ENCODE measurements at places on chromosomes 3 and 15.

- H3K27me3 ChIP-seq, result no peaks in the 10 kb centered on the region
- no peaks in the 10 kb centered on the region for H3K4me1 ChIP-seq
- H3K27ac ChIP-seq, result no peak overlapping the region
- H3K4me3 ChIP-seq, result no peak overlapping the region
These were observed 215.3 kb upstream of the ROBO1 start for GRCh38 chr3:79983118-79983517.

- no peak for DNase-seq
- no peaks in the 10 kb centered on the region for H3K4me1 ChIP-seq
- H3K27ac ChIP-seq, result no peak overlapping the region
- H3K27me3 ChIP-seq, result no peaks in the 10 kb centered on the region
- H3K4me3 ChIP-seq, result no peak overlapping the region
These were observed 9.1 kb downstream of the THRB start for GRCh38 chr3:24485511-24485910.

DNA sequence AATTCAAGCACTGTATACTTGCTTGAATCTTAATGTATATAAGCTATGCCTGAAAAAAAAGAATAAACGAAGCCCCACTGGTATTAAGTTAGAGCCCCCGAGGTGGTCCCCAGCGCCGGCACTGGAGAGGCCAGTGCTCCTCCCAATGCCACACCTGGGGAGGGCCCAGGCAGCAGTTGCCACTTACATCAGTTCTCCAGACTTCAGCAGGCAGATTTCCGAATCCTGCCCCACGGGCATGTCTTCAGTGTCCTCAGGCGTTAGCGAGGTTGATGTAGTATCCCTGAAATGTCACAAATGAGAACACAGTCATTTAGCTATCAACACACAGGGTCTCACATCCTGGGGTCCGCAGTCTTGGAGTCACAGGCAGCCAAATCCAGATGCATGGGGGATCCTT, 7.0 kb upstream of the CXCR6 start:
- H3K36me3 ChIP-seq, result peaks cover 84% of the 10 kb centered on the region
- no peak for DNase-seq
- H3K27me3 ChIP-seq, result no peaks in the 10 kb centered on the region
- H3K27ac ChIP-seq, result no peak overlapping the region

- peaks cover 66% of the 10 kb centered on the region for H3K4me1 ChIP-seq
- H3K36me3 ChIP-seq, result no peaks in the 10 kb centered on the region
- H3K27ac ChIP-seq, result peak overlapping the region; percentile 47
- H3K4me3 ChIP-seq, result no peak overlapping the region
- peak; percentile 90 for DNase-seq
These were observed 46.4 kb upstream of the HES1 start for GRCh38 chr3:194089357-194090177.

- peak; percentile 89 for DNase-seq
- no peaks in the 10 kb centered on the region for H3K27me3 ChIP-seq
- peaks cover 33% of the 10 kb centered on the region for H3K4me1 ChIP-seq
These were observed 103.3 kb downstream of the SNRK start for GRCh38 chr3:43389388-43390254.
